Esophagus muscularis mucosa (tissue), 4 donors: ENCODE measurements at places on chromosomes 1 and 21.

DNA sequence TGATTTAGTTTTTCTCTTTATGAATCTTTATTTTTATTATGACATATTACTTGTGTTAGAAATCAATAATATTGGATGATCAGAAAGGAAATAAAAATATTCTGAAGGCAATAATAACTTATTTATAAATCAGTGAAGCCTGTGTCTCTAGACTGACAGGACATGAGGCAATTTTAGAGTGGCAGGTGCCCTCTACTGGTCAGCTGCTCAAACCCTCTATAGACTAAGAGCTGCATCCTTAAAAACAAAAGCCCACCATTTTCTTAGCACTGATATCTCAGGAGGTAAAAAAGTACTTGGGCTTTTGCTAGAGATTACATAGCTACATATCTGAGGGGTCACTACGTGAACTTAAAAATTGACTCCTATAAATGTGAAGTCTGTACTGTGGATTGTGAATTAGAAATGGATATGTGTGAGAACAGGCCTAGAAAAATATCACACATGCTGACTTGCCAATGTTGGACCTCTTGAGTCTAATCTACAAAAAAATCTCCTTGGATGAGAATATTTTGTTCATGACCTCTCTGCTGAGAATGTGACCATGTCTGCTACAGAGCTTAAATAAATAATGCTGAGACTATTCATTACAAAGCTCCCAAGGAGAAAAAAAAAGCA lies 597.9 kb upstream of the ADAMTS5 start:
- DNase-seq: no peak

DNA sequence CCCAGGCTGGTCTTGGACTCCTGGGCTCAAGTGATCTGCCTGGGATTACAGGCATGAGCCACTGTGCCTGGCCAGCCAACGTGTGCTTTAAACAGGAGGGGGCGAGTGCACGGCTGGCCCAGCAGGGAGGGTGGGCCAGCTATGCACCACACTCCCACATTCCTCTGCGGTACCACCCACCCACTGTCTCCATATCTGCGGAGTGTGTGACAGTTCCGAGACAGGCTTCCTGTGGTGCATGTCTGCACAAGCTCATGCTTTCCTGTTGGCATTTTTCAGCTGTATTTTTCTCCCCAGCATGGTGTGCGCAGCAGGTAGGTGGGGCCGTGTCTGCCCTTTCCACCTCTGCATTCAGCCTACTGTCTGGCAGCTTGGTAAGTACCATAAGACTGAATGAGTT lies 183.3 kb downstream of the AJAP1 start:
- DNase-seq: no peak

DNA sequence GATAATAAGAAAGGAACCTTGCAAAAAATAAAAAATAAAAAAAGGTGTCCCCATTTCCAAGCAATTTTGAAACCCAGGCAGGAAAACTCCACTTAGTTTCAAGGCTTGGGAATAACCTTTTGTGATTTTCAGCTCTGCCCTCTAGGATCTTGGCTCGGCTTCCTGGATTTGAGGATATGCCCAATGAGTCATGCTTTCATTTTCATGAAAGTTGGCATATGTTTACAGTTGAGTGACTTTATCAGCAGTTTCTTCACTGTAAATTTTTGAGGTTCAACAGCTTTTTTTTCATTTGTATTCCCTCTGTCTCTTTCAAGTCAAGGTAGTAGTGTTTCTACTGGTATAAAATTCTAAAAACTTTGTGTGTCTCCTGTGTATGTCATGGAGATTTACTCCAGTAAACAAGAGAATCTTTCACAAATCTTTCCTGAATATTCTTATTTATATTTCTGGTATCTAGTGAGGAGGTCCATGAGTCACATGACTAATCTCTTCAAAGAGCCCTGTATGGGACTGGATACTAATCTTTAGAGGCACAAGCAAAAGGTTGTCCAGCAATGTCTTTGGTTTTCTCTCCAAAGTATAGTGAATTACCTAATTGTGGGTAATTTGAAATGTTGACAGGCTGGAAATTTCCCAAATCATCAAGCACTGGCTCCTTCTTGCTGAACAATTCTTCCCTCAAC lies 335.3 kb downstream of the BRINP2 start:
- DNase-seq: no peak

DNA sequence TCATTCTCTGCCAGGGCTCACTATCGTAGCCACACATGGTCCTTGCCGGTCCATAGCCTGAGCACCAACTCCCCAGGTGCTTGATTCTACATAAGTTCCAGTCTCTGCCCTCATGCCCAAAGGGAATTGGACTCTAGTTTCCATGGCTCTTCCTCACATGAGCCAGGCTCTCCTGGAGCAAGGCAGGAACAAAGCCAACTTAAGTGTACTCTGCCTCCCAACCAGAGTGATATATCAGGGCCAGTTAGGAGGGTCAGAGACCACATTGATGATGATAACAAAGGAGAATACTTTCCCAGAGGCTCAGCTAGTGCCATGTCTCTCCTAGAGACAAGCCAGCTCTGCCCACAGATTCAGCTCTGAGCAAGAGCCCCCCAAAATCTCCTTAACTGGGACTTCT lies 70.9 kb downstream of the ERI3 start:
- DNase-seq: no peak

DNA sequence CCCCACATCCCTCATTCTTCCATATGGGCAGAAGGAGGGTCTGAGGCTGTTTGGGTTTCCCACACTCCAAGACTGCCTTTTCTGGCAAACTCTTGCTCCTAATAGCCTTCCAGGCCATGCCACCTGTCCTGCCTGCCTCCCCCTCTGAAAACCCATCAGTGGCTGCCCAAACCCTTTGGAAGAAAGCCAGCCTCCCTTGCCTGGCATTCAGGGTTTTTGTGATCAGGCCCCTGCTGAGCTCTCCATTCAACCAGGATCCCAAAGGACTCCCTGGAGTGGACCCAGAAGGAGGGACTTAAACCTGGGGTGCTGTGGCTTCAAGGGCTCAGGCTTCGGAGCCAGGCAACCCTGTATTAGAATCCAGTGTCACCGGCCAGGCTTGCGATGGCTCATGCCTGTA lies 4.2 kb upstream of the GUCA2A start:
- DNase-seq: no peak

- DNase-seq: no peak
Observed at GRCh38 chr1:38241594-38242334, 195.2 kb upstream of the POU3F1 start.

DNA sequence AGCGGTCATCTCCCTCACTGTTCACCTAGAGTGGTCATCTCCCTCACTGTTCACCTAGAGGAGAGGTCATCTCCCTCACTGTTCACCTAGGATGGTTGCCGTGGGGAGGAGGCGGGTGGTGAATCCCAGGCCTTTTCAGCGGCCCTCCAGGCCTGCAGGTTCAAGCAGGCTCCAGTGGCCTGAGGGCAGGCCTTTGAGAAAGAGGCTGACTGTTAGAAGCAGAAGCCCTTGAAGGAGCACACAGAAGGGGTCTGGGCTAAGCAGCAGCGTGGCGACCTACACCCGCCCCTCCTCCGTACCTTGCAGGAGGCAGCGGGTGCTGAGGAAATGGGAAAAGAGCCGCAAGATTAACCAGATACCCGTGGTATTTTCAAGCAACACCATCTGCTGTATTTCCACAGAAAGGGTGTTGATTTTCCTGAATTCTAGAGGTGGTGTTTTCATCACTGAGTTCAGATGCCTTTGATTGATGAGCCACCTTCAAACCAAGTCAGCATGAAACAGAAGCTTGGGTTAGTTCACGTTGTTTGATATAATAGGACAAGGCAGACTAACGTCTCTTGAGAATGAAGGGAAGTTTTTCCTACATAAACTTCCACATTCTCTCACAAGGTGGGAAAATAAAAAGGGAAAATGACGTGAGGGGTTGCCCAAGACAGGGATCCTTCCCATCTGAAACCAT lies 289.5 kb downstream of the KIF26B start:
- DNase-seq: no peak

DNA sequence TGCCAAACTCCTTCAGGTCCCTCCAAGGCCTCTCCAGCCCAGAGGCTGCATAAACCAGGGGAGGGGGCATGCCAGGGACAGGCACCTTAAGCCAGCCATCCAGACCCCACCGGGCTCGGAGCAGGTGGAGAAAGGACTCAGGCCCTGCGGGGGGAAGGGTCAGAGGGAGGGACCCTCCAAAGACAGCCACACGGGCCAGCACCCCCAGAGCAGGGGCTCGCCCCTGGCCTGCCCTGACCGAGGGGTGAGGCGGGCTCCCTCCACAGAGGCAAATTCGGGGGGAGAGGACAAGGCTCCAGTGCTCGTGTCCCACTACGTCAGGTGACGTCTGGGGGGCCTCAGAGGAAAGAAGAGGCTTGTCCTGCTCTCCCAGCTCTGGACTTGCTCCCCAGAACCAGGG lies 8.2 kb downstream of the MEGF6 start:
- DNase-seq: no peak

GRCh38 chr1:20089328-20090077 lies 19.5 kb downstream of the PLA2G5 start:
- no peak for DNase-seq

DNA sequence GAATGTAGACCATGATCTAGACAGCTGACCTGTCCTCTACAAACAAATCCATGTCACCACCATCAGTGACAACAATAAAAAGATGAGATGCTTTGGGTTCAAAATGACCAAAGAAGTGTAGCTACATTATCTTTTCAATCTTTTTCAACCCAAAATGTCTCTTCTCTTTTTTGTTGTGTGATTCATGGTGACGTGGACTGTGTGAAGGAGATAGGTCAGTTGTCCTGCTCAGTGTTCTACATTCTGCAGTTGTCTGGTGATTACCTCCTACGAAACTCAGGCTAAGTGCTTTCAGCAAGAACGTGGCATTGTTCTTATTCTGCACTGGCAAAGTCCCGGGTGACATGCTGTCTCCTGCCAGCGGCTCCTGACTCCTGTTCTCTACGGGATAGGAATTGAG lies 73.1 kb downstream of the PRKAB2 start:
- DNase-seq: no peak

GRCh38 chr1:244234009-244234643 lies 183.0 kb downstream of the ZBTB18 start:
- DNase-seq: no peak

DNA sequence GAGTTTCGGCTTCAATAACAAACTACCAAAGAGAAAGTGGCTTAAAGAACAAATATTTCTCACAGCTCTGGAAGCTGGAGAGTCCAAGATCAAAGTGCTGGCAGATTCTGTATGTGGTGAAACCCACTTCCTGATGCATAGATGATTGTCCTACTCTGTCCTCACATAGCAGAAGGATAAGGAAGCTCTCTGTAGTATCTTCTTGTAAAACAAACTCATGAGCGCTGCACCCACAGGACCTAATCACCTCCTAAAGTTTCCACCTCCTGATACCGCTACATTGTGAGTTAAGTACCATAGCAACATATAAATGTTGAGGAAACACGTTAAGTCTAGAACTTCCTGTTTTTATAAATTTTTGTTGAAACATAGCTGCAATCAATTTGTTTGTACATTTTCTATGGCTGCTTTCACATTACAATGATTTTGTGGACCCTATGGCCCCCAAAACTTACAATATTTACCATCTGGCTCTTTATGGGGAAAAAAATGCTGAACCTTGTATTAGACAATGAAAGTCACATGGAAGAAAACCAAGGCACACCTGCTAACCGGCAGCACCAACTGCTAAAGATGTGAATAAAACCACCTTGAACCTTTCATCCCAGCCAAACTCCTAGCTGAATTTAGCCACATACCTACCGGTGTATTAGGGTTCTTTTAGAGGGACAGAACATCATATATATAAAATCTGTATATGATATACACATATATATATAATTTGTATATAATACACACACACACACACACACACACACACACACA lies 1423.4 kb downstream of the NCAM2 start:
- no peak for DNase-seq

DNA sequence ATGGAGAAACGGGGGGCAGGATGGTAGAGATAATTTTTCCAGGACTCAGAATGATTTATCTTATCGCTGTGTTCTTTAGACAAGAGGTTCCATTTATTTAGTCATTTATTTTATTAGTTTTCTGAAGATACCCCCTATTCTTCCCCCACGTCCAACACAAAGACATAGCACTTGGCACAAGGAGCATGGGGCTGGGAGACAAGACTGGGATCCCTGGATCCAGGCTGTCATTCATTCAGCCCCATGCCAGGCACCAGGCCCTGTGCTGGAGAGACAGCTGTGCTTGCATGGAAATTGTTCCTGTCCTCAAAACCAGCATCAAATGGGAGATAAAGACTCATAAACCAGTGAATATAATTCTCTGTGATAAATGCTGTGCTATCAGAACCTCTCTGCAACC lies 27.1 kb upstream of the PLXNA2 start:
- DNase-seq: no peak

DNA sequence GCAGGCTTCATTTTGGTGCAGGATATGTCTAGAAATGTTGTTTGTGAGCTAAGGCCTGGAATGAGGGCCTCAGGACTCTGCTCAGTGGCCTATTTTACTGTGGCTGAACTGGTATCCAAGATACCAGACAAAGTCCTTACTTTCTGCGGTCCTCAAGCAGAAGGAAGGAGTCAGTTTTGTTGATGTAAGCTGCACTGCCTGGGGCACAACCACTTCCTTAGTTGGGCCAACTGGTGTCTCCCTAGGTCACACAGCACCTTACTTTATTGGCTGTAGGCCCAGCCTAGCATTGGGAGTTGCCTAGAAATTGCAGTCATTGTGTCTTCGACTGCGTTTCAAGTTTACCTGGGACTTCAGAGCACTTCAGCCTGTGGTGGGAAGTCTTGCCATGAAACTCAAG lies 1322.7 kb downstream of the AMY1C start:
- no peak for DNase-seq

DNA sequence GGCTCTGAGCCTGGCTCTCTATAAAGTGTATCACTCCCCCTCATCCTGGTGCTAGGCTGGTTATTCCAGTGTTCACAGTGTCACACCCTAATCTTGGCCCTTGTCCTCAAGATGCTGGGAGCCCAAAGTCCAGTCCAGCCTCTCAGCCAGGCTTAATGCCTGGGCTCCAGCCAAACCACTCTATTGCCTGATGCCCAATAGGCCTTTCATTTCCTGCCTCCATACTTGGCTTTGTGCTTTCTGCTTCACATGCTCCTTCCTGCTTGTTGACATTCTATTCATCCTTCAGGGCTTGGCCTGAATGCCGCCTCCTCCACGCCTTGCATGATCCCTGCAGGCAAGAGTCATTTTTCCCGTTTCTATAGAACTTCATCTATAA lies 1.7 kb downstream of the KLHDC8A start:
- DNase-seq: no peak
